Left kidney (tissue), 8 donors: ENCODE measurements at places on chromosomes 11 and 22. TPM values are rescaled to one million over a fixed set of nuclear protein-coding genes. Genes with fewer than 3 reads are reported as not detected.

Gene CD3E
- polyA plus RNA-seq: 0.22 TPM

Gene GAL
- 0.23 TPM for polyA plus RNA-seq

Gene AIP
- 51.8 TPM for polyA plus RNA-seq

Gene CNTN5
- polyA plus RNA-seq: 27.1 TPM

Gene CELSR1
- 26.1 TPM for polyA plus RNA-seq

Gene DNAJB13
- 3.7 TPM for polyA plus RNA-seq

Gene ZBTB16
- polyA plus RNA-seq: 0.93 TPM

Gene CRYBB2
- 0.42 TPM for polyA plus RNA-seq

Gene MISFA
- polyA plus RNA-seq: 18.2 TPM

Gene SCGB2A2
- not detected for polyA plus RNA-seq

Gene KRTAP5-2
- polyA plus RNA-seq: not detected

Gene CAT
- 195 TPM for polyA plus RNA-seq

- no peak for DNase-seq
These were observed 873 bp downstream of the OTOG start for GRCh38 chr11:17547932-17548331.

DNA sequence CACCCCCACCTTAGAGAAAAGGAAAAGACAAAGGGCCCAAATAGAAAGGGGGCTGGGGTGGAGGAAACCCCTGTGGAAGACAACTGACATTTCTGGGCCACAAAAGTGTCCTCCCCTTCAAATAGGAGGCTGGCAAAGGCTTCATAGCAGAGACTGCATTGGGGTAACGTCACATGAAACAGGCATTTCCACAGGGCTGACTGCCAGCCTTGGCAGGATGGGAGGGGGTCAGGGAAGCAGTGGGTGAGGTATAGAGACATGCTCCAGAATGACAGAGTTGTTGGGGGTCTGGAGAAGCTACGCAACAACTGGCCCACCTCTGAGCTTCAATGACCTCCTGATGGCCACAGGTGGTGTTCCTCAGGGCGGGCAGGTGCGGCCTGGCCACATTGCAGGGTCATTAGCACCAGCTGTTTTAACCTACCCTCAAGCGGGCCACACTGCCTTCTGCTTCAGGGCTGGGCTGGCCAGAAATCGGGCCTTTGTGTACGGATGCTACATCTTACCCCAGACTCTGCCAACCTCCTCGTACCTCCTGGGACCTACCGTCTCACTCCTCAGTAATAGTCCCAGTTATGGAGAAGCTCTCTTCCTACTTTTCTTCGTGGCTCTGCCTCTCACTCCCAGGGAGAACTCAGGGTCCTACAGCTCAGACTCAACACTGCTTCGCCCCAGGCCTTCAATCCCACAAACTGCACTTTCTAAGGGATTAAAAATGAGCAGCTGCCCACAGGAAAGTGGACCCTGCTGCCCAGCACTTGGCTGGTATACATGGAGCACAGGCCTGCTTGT, 160.0 kb upstream of the NCAM1 start:
- no peak for DNase-seq

GRCh38 chr11:43580735-43581369, 99.7 kb upstream of the HSD17B12 start:
- DNase-seq: no peak

- no peak for DNase-seq
These were observed 486 bp downstream of the CLMP start for GRCh38 chr11:123194337-123195187.

GRCh38 chr22:19864538-19865106, 9.9 kb upstream of the GNB1L start:
- DNase-seq: no peak

DNA sequence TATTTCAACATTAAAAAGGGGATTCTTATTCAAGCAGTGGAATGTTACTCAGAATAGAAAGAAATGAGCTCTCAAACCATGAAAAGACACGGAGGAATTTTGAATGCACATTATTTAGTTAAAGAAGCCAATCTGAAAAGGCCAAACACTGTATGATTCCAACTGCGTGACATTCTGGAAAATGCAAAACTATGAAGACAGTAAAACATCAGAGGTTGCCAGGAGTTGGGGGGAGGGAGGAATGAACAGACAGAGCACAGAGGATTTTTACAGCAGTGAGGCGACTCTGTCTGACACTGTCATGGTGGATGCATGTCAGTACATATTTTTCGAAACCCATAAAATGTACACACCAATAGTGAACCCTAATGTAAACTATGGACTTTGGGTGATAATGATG, 22.9 kb upstream of the THY1 start:
- DNase-seq: no peak

DNA sequence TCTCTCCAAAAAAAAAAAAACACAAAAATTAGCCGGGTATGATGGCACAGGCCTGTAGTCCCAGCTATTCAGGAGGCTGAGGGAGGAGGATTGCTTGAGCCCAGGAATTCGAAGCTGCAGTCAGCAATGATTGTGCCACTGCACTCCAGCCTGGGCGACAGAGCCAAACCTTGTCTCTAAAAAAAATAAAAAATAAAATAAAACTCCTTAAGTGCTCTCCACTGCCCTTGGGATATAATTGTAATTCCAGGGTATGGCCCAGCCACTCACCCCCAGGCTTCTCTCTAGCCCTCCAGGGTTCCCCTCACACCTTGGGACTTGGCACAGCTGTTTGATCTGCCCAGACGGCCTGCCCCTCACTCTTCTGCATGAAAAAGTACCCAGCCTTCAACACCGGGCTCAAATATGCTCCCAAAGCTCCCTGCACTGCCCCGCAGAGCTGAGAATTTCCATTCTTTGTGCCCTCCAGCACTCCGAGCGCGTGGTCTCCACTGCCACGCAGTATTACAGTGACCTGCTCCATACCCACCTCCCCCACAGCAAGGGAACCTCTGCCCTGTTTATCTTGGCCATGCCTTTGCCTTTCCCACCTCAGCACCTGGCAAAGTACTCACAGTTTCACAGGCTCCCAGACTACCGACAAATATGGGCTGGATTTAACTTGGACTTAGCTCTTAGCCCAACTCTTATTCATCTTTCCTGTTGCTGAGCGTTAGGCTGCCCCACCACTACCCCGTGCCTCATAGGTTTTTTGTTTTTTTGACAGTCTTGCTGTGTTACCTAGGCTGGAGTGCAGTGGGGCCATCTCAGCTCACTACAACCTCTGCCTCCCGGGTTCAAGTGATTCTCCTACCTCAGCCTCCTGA, 7.6 kb upstream of the FTH1 start:
- DNase-seq: no peak

DNA sequence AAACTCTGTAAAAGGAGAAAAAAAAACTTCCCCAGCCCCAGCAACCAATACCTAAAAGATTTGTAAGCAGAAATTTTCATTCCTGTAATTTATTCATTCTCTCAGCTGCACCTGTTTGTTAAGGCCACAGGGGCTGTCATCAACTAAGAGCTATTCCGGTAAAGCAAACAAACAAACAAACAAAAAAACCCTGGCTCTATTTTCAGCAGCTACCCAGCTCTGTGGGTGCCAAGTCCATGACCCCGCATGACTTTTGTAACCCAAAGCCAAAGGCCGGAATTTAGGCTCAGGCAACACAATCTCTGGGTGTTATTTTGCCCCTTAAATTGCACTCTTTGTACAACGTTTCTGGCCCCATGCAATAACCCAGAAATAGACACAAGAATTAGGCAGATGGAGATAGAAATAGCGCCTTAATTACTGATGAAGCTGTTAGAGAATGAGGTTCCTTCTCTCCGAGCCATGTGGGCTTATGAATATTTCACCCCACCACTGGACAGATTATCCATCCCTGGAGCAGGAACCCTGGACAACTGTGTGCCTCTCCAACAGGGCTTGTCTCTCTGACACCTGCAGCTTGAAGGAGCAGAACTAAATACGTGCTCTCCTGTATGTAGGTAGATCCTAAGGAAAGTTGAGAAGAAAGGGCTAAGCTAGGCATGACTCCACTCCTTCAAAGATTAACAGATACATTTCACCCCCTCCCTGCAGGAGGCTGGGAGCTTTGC, 29.4 kb downstream of the APOL6 start:
- no peak for DNase-seq

- no peak for DNase-seq
These were observed 54.8 kb downstream of the NAT10 start for GRCh38 chr11:34160049-34160721.

GRCh38 chr11:86849679-86850078, 49.3 kb downstream of the PRSS23 start:
- DNase-seq: no peak

DNA sequence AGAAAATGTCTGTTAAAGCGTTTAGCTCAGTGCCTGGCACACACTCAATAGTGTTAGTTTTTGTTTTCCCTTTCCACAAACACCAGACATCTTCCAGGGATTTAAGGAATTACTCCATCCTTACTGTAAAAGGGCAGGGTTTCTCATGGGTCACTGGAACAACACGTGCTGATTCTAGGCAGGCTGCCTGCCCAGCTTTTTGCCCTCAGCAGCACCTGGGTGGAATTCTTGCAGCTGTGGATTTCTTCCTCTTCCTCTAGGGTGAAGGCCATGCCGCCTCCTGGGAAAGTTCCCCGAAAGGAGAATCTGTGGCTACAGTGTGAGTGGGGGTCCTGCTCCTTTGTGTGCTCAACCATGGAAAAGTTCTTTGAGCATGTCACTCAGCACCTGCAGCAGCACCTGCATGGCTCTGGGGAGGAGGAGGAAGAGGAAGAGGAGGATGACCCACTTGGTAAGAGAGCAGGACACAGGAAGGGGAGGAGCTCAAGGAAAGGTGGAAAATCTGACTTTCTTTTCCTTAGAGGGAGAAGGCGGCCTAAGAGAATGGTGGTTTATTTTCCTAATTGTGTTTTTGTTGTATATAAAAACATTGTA, 5.4 kb downstream of the HINFP start:
- DNase-seq: no peak

- no peak for DNase-seq
These were observed 488 bp upstream of the SELENOM start for GRCh38 chr22:31107894-31108218.

- DNase-seq: no peak
These were observed 2.7 kb upstream of the TMPRSS4 start for GRCh38 chr11:118074091-118074685.

- DNase-seq: no peak
These were observed 43.4 kb upstream of the SC5D start for GRCh38 chr11:121249039-121249663.

DNA sequence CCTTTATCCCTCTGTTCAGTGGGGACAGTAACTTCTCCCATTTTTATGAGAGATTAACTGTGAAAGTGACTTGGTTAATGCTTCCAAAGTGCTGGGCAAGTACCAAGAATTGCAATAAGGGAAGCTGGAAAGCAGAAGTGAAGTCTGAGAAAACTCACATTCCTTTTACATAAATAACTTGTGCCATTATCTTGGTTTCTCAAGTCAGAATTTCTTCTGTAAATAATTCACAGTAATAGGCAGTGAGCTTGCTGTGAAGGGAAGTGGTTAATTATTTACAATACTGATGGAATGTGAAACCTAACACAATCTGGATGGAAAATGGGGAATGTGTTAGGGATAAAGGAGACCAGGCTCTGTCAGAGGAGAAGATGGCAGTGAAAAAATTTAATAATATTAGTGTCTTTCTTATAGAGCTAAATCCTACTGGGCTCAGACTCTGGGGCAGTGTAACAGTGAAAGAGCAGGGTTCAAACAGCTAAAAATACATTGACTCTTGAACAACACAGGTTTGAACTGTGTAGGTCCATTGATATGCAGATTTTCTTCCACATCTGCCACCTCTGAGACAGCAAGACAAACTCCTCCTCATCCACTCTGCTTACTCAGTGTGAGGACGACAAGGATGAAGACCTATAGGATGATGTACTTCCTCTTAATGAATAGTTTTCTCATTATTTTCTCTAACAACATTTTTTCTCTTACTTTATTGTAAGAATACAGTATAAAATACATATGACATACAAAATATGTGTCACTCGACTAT, 251.5 kb upstream of the ISX start:
- no peak for DNase-seq

- no peak for DNase-seq
These were observed 64.6 kb downstream of the ST3GAL4 start for GRCh38 chr11:126419801-126420697.

GRCh38 chr11:59769111-59769510, 13.9 kb downstream of the STX3 start:
- DNase-seq: no peak

DNA sequence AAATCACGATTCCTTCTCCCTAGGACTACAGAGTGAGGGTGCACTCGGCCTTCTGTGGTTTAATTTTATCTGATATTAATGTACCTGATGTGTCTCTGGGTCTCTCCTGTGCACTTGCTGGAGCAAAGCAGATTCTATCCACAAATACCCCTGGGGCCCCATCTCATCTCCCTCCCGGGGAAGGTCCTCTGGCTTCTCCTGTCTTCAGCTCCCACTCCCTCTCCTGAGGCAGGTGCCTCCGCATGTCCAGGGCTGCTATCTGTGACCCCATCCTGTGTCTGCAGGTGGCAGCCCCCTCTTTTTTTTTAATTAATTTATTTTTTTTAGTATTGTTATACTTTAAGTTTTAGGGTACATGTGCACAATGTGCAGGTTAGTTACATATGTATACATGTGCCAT, 558.7 kb downstream of the BRD1 start:
- DNase-seq: no peak

DNA sequence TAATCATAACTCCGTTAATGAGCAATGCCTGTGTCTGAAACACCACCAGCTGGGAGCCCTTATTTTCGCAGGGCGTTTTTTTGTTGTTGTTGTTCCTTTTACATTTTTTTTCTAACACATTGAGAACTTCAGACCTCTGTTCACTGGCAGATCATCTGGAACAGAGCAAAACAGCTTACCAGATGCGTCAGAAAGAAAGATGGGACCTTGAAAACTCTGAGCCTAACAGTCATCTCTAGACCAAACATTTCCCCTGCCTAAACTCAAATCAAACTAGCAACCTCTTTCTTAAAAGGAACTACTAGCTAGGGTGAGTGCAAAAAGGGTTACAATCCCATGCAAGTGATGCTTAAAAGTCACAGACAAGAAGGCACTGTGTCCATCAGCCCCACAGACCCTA, 93.2 kb downstream of the PLEKHA7 start:
- DNase-seq: no peak

DNA sequence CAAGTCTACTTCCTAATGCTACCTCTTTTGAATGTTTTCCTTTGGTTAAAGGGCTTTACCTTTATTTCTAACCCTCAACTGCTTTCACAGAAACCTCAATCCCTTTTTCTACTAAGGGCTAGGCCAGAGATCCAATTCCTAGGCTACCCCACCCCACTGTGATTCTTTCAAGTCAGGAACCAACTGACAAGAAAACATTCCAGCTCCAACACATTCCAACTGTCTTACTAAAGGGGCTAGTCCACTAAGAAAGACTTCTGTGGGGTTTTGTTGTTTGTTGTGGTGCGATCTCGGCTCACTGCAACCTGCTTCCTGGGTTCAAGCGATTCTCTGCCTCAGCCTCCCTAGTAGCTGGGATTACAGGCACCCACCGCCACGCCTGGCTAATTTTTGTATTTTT, 151.3 kb downstream of the APOL5 start:
- DNase-seq: no peak

GRCh38 chr22:19679522-19680101, 34.7 kb upstream of the SEPTIN5 start:
- DNase-seq: no peak

GRCh38 chr11:107957109-107957588, 28.9 kb downstream of the RAB39A start:
- DNase-seq: no peak
